Activated CD4-positive, CD25-positive, alpha-beta regulatory T cell treated with anti-CD3 and anti-CD28 coated beads, Interleukin-2, amount 50 U/mL, for 72 hours (primary cell): ENCODE measurements at places on chromosomes 16 and 17.

- DNase-seq, result no peak
Observed at GRCh38 chr17:78113804-78114785, 14.5 kb downstream of the TMC6 start.

DNA sequence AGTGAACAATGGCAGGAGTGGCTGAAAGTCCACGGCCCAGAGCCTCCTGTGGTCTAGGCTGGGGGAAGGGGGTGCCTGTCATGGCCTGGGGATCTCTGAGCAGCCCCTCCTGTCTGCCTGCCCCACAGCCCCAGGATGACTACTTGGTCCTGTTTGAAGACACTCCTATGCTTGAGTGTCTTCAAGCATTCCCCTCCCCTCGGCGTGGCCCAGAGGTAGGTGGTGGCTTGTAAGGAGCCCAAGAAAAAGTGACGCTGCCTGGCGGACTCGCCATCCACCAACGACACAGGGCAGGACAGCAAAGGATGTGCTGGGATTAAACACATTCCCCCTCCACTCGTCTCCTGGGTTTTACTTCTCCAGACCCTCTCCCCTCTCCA lies 5.7 kb downstream of the SULT1A1 start:
- no peak for DNase-seq

DNA sequence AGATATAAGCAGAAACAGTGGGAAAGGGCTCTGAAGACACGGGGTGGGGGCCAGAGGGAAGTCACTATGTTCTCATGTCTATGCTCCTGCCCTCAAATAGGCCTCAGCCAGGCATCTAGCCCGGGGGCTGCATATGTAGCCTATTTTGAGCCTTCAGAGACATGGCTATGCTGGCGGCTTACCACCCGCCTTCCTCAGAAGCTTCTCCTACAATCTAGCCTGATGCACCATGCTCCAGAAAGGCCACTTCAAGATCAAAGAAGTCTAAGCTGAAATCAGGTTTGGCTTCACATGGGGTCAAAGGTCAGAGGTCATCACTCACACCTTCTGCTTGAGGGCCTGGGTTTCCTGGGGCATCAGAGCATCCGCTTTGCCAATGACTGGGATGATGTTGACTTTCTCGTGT lies 1.6 kb downstream of the SEPTIN1 start:
- DNase-seq, result no peak

- DNase-seq, result no peak
Observed at GRCh38 chr16:50267651-50268050, 1.3 kb downstream of the ADCY7 start.

DNA sequence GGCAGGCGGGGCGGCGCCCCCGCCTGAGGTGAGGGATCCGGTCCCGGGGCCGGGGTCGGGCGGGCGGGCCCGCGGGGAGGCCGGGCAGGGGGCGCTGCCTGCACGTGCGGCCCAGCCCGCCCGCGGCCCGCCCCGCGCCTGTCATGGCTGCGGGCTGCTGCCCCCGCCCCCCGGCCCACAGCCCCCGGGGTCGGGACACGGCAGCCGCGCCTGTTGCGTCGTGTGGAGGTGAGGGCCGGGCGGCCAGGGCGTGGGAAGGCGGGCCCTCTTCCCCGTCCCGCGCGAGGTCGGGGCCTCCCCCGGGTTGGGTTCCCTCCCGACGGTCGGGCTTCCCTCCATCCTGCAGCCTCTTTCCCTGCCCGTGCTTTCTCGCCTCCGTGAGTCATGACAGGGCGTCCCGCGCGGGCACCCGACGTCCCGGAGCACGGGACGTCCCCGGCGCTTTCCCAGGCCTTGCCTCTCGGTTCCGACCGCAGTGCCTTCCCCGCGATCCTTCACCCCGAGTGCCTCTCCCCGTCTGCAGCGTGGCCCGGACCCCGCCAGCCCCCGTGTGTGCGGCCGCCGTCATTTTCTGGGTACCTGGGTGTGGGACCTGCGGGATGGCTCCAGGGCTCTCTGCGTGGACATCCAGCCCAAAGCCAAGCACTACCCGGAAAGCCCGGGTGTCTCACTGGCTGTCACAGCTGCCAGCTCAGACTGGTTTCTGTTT lies 76.7 kb downstream of the CHD9 start:
- DNase-seq, result peak; percentile 72

- no peak for DNase-seq
Observed at GRCh38 chr17:29723278-29724047, 100.8 kb upstream of the CORO6 start.

- no peak for DNase-seq
Observed at GRCh38 chr16:57941016-57941664, 29.8 kb downstream of the CNGB1 start.

- no peak for DNase-seq
Observed at GRCh38 chr17:68170246-68170645, 77.6 kb upstream of the AMZ2 start.

- no peak for DNase-seq
Observed at GRCh38 chr17:35743626-35744328, 9.3 kb downstream of the GAS2L2 start.

DNA sequence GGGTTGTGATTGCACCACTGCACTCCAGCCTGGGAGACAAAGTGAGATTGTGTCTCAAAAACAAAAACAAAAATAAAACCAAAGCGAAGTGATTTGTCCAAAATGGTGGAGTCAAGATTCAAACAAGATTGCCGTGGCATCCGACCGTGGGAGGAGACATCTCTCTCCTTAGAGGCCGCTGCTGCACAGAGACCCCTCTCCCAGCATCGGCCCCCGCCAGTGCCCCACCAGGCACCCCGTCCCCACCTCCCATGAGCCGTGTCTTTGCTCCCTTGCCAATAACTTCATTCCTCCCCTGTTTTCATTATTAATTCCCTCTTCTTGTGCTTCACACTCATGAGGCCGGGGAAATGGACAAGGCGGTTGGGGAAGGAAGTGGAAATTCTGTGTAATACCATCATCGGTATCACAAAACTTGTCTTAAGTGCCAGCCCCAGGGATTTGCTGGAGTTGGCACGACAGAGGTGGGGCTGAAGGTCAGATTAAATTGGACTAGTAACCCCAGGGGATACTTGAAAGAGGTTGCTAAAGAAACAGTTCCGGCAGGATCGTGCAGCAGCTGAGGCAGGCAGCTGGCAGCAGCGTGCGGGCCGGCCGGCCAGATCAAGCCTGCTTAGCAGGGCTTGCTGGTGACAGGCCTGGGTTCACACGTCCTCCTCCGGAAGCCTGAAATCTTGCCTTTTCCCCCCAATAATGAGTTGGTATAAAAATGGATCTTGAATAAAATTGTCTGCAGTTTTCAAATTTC lies 66.8 kb downstream of the RTN4RL1 start:
- DNase-seq, result no peak

GRCh38 chr17:14942526-14943190 lies 322.5 kb downstream of the PMP22 start:
- no peak for DNase-seq

- DNase-seq, result no peak
Observed at GRCh38 chr16:54947616-54948015, 17.0 kb downstream of the IRX5 start.

GRCh38 chr17:43515656-43516055 lies 30.5 kb downstream of the ETV4 start:
- DNase-seq, result no peak

DNA sequence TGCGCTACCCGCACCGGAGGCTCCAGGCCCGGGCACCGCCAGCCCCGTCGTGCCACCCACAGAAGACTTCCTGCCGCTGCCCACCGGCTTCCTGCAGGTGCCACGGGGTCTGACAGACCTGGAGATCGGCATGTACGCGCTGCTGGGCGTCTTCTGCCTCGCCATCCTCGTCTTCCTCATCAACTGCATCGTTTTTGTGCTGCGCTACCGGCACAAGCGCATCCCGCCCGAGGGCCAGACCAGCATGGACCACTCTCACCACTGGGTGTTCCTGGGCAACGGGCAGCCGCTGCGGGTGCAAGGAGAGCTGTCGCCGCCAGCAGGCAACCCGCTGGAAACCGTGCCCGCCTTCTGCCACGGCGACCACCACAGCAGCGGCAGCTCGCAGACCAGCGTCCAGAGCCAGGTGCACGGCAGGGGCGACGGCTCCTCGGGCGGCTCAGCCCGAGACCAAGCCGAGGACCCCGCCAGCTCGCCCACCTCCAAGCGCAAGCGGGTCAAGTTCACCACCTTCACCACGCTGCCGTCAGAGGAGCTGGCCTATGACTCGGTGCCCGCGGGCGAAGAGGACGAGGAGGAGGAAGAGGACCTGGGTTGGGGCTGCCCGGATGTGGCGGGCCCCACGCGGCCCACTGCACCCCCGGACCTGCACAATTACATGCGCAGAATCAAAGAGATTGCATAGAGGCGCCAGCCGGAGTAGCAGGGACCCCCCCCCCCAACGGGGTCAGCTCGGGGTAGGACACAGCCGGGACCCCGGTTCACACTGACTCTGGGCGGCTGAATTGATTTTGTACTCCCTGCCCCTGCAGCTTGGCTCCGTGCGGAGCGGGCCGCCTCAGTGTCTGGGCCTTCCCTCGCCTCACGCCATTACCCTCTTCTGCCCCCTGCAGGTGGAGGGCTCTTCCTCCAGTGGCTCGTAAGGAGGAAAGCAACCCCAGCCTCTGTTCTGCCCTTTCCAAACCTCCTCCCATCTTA lies 58.5 kb downstream of the TMEM132E start:
- DNase-seq, result peak; percentile 81

DNA sequence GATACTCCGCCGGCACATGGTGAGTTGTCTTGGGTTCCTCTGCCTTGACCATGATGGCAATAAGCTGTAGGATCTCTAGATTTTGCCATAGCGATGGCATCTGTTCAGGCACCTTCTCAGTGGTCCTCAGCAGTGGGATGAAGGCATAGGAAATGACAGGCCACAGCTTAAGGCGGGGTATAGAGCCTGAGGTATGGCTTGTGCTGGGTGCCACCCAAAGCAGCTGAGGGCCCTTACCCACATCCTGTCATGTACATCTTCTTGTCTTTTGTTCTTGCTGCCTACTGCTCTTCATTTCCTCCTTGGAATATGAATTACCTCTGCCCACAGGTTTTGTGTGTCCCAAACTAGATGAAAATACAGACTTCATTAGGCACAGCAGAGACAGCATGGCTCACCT lies 29.5 kb downstream of the KAT7 start:
- no peak for DNase-seq

- DNase-seq, result no peak
Observed at GRCh38 chr17:35496451-35497290, 40.8 kb downstream of the SLFN12L start.

DNA sequence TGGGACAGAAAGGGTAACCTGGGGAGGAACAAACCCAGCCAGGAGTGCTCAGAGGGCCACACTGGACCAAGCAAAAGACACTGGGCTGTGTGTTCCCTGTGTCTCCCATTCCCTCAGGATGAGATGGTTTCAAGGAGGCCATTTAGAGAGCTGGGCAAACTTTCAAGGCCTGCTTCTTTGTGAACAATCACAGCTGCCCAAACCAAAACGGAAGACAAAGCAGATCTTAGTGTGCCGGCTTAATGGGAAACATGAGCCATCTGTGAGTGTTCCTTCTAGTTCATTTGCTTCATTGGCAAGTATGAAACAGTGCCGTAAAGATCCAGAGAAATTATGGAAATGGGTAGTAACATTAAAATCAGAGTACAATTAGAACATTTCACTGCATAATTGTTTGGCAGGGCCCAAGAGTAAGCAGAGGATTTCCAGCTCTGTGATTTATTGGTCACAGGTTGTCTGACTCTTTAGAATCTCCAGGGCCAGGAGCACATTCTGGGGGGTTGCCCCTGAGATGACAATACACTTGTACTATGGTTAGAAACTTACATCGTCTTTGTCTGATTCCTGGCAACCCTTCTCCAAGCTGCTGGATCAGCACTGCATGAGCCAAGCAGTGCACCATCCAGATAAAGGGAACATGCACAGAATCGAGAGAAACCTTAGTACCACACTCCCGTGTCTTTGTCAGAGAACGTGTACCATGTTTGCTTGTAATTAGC lies 412.1 kb downstream of the RBFOX1 start:
- DNase-seq, result no peak

- no peak for DNase-seq
Observed at GRCh38 chr16:154217-155030, 2.0 kb downstream of the HBZ start.

DNA sequence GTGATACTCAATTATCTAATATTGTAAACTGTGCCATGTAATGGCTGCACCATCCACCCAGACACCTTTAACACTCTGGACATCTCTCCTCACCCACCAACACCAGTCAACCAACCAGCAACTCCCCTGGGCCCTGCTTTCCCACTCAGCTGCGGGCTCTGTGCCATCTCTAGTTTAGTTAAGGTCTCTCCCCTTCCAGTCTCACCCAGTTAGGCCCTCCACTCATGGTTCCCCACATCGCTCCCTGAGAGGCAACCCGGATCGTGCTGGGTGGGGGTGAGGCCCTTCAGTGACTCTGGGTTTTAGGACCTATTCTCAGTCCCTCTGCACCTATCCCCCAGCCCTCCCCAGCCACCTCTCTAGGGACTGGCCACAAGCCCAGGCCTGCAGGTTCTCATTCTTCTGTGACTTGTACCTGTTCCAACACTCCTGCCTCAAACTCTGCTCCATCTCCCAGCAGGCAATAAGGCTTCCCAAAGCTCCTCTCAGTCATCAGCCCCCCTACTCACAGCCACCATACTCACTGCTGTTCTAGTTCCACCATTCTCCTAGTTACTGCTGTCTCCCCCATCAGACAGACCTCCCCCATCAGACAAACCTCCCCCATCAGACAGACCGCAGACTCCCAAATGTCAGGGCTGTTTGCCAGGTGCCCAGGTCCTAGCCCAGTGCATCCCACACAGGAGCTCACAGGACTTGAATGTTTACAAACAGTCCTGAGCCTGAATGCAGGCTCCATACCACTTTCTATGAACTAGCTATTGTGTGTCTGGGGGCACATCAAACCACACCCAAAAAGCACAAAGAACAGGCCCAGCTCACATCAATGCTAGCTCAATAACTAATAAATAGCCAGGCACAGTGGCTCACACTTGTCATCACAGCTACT lies 2.6 kb downstream of the TK2 start:
- DNase-seq, result no peak

GRCh38 chr17:10757067-10757466 lies 27.2 kb upstream of the TMEM220 start:
- no peak for DNase-seq

DNA sequence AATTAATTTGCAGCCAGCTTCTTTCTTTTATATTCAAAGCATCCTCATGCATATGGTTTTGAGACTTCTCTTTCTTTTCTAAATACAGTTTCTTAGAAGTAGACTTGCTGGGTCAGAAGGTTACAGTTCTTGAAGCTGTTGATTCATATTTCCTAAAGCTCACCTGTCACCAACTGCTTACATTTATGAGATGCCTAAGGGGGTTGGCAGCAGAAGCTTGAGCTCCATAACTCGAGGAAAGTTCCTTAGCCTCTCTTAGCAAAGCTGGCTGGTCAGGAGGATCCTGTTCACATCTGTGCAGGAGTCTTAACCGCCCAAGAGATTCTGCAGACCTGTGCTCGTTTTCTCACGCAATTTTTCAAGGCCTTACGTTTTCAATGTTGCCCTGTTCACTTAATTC lies 218.8 kb downstream of the SNX29 start:
- DNase-seq, result no peak

- no peak for DNase-seq
Observed at GRCh38 chr17:42241871-42242270, 34.3 kb downstream of the STAT5B start.

GRCh38 chr17:65678546-65678945 lies 117.1 kb upstream of the AXIN2 start:
- DNase-seq, result no peak

- DNase-seq, result no peak
Observed at GRCh38 chr17:81656118-81656743, at the start of gene PDE6G. Gene PDE6G (minus strand): TSS chr17:81656542. CDS start chr17:81653305, 3,237 bp downstream.
